Urothelium cell line (cell line): ENCODE measurements at places on chromosomes 16 and 17.

DNA sequence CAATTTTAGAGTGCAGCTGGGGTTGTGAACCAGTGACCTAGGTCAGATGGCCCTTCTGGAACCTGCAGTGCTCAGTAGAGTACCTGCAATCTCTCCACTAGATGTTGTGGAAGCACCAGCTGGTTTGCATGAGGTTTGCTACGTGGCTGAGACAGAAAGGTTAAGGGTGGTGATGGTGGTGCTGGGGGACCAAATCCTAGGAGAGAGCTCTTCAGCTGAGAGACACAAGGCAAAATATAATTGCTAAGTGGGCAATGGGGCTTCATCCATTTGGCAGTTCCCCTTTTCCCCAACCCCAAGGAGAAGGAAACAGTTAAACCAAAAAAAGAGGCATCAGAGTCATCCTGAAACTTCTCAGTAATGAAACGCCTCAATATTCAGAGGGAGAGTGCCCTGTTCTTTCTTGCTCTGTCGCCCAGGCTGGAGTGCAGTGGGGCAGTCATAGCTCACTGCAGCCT lies 13.9 kb downstream of the ITPRIPL2 start:
- no peak for DNase-seq

DNA sequence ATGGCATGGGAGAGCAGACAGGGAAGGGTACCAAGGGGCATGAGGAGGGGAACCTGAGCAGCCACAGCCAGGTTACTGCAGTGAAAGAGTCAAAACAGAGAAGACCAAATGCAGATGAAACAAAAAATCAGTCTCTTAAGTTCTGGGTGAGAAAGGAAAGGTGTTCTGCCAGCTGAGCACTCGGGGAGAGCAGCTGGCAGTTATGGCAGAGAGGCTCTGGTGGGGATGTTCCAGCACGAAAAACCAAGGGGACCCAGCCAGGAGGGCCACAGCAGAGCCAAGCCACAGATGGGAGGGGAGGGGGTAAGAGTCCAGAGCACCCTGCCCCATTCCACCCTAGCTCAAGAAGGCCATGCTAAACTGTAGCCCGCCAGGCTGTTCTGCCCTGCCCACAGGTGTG lies 31.7 kb downstream of the STH start:
- DNase-seq, result no peak

DNA sequence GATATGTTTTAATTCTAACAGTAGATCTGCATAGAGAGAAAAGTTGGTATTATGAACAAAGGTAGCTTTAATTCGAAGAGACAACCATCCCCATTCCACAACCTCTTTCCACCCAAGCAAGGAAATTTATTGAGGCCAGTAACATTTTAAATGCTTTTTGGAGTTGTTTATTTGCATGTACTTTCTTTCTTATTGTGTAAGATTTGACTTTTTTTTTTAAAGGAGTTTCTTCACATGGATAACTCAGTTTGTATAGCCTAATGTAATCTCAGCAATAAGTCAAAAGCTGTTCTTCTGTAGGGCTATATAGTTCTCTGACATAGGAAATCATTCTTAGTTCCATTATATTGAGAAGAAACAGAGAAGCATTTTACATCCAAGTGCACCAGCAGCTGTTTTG lies 163.3 kb downstream of the PRKCA start:
- no peak for DNase-seq

- no peak for DNase-seq
Measured at GRCh38 chr16:47304563-47304962, 156.3 kb downstream of the ITFG1 start.

DNA sequence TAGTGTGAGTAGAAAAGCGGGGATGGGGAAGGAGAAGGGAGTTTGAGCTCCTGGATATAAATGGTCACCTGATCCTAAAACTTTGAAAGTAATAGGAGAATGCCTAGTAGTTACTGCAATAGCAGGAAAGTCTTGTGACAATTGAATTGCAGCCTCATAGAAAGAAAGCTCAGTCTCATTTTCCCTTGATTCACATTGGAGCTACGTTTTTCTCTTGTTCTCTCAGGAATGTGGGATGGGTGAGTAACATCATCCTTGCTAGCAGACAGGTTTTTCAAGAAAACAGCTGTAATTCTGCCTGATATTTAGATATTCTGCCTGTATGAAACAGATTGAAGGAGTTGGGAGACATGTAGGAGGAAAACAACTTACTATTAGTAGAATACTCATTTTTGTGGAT lies 25.3 kb downstream of the SF3B3 start:
- no peak for DNase-seq

- no peak for DNase-seq
Measured at GRCh38 chr16:12159028-12159427, 182.5 kb downstream of the SNX29 start.

DNA sequence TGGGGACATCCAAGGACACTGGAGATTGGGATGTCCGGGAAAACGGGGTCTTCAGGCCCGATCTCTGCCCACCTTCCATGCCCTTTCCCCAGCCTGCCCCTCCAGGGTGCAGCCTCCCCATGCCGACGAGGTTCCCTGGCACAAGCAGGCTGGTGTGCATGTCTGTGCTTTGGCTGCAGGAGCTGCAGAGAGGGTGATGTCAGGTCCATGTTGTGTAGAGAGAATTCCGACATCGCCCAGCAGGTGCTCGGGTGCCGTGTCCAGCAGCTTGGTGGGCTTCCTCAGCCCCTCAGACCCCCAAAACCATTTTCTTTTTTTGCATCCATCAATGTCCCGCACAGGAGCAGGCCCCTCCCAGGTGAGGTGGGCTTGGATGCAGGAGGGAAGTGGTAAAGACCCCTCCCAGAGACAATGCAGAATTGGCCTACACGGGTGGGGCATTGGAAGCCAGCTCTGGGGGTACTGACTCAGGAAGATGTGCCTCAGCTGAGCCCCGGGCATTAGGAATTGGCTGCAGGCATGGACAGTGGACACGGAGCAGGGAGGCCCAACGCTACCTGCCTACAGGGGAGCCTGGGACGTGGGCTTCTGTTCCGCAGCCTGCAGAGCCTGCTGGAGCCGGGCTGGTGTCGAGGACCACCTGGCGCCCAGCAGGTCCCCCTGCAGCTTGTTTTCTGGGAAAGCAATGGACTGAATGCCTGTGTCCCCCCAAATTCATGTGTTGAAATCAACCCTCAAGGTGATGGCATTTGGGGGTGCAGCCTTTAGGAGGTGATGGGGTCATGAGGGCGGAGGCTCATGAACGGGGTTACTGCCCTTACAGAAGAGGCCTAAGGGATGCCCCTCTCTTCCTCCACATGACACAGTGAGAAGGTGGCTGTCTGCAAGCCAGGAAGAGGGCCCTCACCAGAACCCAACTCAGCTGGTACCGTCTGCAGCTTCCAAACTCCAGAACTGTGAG lies 97.5 kb downstream of the METRNL start:
- DNase-seq, result no peak

GRCh38 chr17:81577278-81578000 lies 25.3 kb upstream of the FAAP100 start:
- DNase-seq, result peak; percentile 43

GRCh38 chr16:52308051-52308450 lies 238.9 kb downstream of the TOX3 start:
- DNase-seq, result no peak

DNA sequence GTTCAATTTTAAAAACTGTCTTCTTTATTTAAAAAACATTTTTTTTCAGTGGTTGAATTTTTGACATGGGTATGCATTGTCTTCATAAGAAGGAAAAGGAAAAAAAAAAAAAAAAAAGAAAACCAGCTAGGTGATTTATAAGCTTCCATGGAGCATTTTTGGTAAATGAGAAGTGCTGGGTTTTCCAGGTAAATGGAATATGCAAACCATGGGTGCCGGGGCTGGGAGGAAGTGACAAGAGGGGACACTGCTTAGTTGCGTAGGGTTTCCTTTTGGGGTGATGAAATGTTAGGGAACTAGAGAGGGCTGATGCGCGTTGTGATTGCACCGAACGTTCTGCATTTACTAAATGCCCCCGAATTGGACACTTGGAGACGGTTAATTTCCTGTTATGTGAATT lies 217.4 kb upstream of the FOXF1 start:
- DNase-seq, result no peak

DNA sequence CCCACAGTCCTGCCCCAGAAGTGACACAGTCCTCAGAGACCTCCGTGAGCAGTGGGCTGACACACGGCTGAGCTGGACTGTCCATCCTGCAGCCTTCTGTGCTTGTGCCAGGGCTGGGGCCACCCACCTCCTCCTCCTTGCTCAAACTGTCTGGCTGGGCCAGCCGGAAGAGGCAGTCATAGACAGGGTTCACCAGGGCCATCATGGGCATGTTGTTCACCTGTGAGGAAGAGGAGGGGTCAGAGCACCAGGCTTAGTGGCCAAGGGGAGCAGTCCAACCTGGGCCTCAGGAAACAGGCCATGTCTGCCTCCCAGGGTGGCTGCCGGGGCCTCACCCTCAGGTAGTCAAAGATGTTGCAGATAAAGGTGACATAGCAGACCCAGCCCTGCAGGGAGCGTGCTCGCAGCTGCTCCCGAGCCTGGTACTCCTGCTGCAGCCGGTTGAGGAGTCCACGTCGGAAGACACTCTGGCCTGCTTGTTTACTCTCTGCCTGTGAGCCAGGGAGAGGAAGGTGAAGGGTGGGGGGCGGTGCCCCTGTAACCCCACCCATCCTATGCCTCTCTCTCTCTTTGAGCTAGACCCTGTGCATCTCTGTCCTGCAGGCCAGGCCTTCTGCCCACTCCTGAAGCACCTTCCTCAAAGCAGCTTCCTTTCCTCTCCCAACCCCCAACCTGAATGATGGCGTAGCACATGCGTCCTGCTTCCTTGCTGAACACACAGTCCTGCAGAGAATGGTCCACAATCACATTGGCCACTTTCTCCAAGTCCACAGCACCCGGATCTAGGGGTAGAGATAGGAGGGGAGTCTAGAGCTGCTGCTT lies 3.4 kb downstream of the MIF4GD start:
- DNase-seq, result no peak

GRCh38 chr17:80750263-80750662 lies 205.6 kb downstream of the RPTOR start:
- no peak for DNase-seq

DNA sequence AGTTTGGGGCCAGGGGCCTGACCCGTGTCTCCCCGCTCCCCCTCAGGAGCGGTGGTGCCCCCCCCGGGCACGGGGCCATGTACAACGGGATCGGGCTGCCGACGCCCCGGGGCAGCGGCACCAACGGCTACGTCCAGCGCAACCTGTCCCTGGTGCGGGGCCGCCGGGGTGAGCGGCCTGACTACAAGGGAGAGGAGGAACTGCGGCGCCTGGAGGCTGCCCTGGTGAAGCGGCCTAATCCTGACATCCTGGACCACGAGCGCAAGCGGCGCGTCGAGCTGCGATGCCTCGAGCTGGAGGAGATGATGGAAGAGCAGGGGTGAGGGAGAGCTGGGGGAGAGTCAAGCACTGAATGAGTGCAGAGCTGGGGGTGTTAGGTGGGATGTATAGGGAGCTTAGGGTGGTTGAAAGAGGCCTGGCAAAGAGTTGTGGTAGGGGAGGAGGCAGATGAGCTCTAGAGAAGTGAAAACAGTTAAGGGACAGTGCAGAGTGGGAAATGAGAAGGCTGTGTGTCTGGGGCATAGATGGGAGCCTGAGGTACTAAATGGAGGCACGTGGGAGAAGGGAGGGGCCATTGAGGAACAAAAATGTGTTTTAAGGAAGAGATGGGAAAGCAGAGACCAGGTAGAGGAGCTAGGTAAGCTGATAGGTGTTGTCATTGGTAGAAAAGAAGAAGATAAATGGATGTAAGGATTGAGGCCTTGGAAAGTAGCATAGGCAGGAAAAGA lies 4.0 kb downstream of the SRRM2 start:
- DNase-seq, result no peak

GRCh38 chr16:79188739-79189122 lies 411.8 kb downstream of the MAF start:
- no peak for DNase-seq

GRCh38 chr17:41914358-41914766 lies 4.4 kb downstream of the ACLY start:
- no peak for DNase-seq

DNA sequence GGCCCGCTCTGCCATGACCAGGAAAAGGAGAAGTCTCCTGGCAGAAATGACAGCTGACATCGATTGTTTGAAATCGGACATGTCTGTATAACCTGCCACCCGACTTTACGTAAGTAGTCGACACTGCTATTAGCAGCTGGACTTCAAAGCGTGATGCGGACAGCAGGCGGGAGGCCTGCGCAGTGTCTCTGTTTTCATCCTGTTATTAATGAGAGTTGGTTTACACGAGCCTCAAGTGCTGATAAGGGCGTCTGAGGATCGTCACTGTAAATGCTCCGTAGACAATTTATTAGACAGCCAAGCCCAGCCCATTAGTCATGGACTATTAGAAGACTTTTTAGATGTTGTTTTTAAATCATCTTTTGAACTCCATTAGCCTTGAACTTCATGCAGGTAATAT lies 328.3 kb downstream of the FOXL1 start:
- no peak for DNase-seq

GRCh38 chr16:87619360-87620200 lies 17.3 kb downstream of the JPH3 start:
- DNase-seq, result no peak

GRCh38 chr17:72165192-72165866 lies 44.5 kb downstream of the SOX9 start:
- no peak for DNase-seq
